ENCODE measurements at places on chromosomes 12 and 14.

DNA sequence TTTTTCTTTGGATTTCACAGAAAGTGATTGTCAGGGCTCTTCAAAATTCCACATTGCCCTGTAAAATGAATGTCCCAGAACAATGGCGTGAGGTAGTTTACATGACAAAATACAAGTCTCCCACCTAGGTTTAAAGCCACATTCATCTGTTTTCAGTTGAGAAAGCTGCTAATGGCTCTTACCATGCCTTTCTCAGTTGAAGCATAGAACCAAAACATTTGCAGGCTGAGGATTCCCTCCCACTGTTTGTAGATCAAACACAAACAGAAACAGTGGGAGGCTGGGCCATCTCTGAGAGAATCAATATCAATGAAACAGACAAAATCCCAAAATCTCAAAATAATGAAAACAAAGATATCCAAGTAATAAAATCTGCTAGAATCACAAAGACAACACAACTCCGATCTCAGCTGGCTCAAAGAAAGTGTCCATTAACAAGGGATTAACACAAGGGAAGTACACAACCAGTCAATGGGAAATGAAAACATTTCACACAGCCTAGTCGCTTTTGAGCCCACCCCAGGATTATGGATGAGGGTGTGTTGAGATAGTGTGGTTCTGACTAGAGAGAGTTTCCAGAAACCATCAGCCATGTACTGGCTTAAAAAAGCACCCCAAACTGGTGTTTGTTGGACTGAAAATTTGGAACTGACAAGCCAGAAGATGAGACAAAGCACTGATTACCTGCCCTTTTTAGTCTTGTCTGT lies 54.5 kb upstream of the TMEM260 start:
- no peak for DNase-seq

DNA sequence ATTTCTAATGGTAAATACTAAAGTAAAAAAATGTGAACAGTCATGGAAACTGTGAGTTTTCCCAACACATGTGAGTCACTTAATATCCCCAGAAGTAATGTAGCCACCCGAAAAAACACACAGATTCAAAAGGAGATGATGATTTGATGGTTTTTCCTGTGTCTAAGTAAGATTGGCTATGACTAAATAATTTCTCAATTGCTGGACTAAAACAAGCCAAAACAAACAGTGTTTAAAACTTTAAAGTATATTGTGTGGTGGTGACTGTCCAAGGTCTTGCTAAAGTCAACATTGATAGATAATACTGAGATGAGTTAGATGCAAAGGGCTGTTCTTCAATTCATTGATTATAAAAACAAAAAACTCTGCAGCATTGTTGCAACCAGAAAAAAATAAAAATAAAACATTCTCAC lies 89.6 kb upstream of the SOX5 start:
- no peak for DNase-seq

- DNase-seq: no peak
Observed at GRCh38 chr14:68229423-68230100, 410.0 kb downstream of the RAD51B start.

DNA sequence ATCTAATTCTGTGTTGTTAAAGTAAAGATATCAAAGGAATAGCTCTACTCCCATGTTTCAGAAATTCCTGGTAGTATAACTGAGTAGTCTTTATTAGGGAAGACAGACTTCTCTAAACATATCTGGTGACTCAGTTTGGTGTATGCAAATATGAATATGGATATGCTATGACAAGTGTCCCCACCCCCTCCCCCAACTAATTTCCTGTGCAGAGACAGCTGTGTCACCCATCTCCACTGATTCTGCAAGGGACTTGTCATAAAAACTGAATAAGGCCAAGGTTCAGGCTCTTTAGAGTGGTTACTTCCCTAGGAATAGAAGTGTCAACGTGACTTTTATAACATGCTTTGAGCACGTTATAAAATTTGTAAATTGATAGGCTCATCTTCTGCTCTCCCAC lies 429.1 kb downstream of the DAD1 start:
- no peak for DNase-seq

- DNase-seq: no peak
Observed at GRCh38 chr12:132277374-132277941, 51.9 kb downstream of the GALNT9 start.

GRCh38 chr12:93802698-93803423 lies 125.7 kb downstream of the CRADD start:
- no peak for DNase-seq
